ENCODE measurements at places on chromosomes 4 and X.

- no peak for DNase-seq
Measured at GRCh38 chrX:153521034-153521433, 3.6 kb downstream of the ATP2B3 start.

GRCh38 chr4:89267846-89268245 lies 39.8 kb downstream of the GPRIN3 start:
- DNase-seq = no peak

DNA sequence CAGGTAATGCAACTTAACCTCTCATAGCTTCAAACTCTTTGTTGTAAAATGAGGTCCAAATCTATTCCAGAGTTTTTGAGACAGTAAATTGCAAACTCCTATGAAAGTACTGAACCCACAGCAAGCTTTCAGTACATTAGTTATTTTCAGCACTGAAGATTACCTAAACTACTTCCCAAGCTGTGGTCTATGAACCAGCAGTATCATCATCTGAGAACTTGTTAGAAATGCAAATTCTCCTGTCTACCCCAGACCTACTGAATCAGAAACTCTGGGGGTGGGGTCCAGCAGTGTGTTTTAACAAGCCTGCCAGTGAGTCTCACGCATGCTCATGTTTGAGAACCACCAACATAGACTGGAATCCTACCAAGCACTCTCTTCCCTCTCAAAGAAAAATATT lies 5.7 kb upstream of the CASP6 start:
- DNase-seq = no peak

DNA sequence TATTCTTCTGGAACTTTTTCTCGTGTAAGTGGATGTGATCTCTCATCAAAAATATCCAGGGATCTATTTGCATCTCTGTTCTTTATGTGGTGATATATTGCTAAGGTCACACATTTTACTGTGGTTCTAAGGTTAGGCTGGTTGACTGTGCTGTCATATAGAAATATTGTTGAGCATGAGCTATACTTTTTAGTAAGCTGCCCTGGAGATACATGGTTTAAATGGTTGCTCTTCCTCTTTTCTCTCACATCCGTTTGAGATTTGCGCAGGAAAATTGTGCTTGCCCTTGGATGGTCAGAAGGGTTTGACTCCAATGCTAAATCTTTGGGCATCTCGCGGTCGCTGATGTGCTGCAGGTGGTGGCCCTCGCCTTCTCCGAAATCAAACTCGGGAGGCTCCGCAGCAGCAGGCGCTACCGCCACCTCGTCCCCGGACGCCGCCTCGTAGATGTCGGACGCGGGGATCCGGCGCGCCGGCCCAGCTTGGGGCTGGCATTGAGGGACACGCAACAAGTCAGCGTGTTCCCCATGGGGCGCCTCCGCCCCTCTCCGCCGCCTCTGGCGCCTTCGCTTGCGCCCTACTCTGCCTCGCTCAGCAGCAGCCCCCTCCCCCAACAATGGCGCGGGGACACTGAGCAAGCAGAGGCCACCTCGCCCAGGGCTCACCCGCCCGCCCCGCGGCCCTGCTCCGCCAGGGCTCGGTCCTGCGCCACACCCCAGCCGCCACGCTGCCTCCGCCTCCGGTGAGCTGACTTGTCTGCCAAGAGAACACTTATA lies 154.5 kb downstream of the MSN start:
- peak; percentile 49 for DNase-seq

- no peak for DNase-seq
Measured at GRCh38 chr4:185716577-185717376, 95.2 kb downstream of the SORBS2 start.

GRCh38 chr4:110989125-110989524 lies 366.2 kb upstream of the PITX2 start:
- no peak for DNase-seq

- DNase-seq = no peak
Measured at GRCh38 chrX:150049647-150050046, 111.4 kb upstream of the EOLA2 start.

DNA sequence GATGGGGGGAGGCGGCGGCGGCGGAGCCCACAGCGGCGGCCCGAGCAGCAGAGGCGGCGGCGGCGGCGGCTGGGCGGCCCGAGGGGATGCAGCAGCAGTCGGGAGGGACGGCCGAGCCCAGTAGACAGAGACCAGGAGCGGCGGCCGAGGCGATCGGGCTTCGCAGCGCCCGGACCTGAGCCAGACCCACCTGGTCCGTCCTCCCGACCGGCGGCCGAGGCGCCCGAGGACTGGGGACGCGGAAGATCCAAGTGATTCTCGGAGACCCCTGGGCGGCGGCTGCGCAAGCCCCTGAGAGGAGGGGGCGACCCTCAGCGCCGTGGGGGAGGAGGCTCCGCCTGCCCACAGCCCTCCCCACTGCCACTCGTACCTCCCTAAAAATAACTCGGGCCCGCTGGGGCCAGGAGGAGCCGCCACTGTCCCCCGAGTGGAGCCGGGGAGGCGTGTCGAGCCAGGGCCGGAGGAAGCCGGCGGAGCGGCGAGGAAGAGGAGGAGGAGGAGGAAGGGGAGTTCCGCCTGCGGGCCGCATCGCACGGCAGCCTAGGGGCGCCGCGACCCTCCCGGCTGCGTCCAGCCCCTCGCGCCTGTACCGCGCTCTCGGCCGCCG lies 608 bp downstream of the RAPGEF2 start:
- DNase-seq = peak; percentile 71

DNA sequence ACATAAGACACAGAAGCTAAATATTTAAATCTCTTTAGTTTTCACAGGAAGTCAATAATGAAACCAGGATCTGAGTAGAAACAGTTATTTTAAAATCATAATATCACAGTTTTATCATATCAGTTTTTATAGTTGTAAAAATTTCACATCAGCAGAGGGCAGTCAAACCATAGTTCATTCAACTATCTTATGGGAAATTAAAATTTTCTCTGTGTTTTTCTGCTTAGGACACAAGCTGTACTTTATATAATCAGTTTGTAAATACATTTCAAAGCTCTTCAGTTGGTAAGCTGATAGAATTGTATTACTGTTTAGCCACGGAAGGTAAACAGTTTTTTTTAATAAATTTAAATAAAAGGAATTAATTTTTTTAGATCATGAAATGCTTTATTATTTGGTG lies 204.8 kb upstream of the NUDT6 start:
- DNase-seq = no peak

DNA sequence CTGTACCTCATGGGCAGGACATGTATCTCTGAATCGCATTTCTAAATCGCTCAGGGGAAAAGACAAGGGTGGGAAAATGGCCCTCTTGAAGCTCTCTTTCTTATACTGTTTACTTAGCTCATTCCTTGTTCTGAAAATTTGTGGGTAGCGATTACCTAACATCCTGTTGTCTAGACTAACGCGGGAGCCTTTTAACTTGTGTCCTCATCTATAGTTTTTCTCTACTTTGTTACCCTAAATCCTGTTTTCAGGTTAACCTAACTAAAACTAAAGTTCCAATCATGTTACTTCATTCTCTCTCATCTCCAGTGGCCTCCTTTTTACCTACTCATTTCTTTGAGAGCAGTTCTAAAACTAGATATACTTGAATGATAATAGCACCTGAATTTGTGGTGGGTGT lies 45.0 kb downstream of the SNX25 start:
- no peak for DNase-seq

DNA sequence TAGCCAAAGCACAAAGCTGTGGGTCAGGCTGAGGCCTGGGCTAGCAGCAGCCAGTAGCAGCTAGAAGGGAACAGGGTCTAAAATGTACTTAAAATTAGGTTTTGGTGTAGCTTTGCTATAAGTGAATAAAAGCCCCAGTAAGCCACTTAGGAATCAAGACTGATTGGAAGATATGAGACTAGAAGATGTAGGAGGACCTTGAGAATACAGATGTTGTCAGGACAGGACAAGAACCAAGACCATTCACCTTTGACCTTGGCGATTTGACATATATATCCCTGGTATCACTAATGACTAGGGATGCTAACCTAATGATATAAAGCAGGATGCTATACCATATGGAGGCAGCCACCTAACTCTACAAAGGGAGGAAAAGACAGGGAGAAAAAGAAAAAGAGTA lies 238.1 kb downstream of the FBXO8 start:
- no peak for DNase-seq

- no peak for DNase-seq
Measured at GRCh38 chrX:126164689-126165400, 1.2 kb downstream of the DCAF12L2 start.

GRCh38 chr4:142278663-142279062 lies 567.4 kb downstream of the INPP4B start:
- DNase-seq = no peak

GRCh38 chr4:25088093-25088952 lies 57.6 kb upstream of the LGI2 start:
- peak; percentile 23 for DNase-seq

DNA sequence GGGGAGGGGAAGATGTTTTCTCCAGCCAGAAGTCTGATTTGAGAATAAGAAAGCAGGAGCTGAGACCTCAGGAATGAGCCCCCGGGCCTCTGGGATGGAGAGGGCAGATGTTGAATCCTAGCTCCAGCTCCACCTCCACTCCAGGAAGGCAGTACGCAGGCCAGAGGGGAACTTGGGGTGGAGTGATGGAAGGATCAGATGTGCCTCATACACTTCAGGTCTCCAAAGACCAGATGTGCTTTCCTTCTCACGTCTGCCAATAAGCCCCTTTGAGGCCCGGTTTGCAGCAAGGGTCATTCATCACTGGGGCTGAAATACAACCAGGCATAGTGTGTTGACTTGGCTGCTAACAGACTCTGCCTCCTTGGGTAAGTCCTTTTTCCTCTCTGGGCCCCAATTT lies 28.1 kb downstream of the STARD8 start:
- DNase-seq = no peak

GRCh38 chr4:10157478-10158332 lies 41.1 kb upstream of the WDR1 start:
- DNase-seq = peak; percentile 45

Measured in activated T-cell treated with anti-CD3 and anti-CD28 coated beads, Interleukin-2, amount 50 U/mL, for 48 hours (primary cell).